Brain (organoid and tissue), 16 donors: ENCODE measurements at places on chromosomes 4 and X. TPM values are rescaled to one million over a fixed set of nuclear protein-coding genes. Genes with fewer than 3 reads are reported as not detected.

AVPR2 gene
- polyA plus RNA-seq: not detected

DNA sequence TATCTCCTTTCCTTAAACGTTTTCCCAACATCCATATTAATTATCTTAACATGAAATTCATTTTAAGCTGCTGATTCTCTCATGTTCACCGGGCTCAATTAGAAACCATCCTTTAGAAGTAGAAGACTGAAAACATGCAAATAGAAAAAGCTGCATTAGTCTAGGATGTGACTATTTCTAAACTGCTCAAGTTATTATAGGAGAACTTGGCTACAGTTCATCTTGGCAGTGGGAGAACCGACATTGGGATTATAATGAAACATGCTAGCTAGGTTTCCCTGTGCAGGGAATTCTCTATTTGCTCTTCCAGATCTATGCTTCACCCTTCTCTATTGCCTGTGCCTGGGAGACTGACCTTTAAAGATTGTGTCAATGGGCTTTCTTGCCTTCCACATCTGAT is 151.0 kb upstream of the PPARGC1A start:
- DNase-seq: peak; percentile 31

DNA sequence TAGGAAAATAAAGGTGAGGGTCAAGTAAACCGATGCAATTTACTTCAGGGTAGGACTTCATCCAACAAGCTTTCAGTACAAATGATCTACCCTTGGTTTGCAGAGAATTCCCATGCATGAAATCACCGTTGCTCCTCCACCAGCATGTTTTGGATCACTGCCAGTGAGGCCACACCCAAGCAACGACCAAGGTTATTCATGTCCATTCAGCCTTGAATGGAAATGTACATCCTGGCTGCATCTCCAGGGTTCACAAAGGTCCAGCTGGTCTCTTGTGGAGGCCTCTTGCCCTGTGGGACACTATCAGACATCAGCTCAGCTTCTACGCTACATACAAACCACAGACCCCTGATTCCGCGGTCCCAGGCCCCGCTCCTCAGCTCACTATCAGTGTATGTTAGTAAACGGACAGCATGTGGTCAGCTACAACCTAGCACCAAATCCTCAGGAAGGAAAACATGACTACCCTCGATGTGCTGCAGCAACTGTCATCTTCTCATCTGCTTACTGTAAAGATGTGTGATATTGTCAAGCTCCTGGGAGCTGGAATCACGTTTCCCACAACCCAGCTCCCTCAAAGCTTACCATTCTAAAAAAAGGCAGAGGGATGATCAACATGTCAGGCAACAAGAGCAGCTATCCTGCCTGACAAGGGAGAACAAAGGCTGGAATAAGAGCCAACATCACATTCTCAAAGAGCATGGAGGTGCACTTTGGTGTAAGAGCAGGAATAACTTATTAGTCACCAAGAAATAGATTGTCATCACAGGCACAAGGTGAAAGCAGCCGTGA is 4.9 kb downstream of the LYAR start:
- no peak for DNase-seq

DNA sequence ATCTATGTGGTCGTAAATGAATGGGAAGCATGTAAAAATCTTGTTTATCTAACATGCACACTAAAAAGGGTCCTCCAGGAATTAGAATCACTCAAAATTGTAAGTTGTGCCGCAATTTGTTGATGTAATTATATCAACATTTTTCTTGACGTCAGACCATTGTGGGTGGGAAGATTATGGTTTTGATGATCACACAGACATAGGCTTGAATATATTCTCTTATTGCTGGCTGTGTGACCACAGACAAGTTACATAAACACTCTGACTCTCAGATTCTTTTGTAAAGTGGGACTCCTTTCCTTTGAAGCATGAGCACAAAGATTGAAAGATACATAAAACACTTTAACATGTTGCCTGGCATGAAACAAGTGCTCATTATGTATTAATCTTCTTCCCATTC is 51.5 kb downstream of the IL1RAPL1 start:
- DNase-seq: no peak

GRCh38 chr4:30714408-30715031 is 5.6 kb upstream of the PCDH7 start:
- DNase-seq: peak; percentile 36

CCNI gene
- 439 TPM for polyA plus RNA-seq

- DNase-seq: no peak
These were observed 33.3 kb upstream of the MAML3 start for GRCh38 chr4:140187316-140187695.

DNA sequence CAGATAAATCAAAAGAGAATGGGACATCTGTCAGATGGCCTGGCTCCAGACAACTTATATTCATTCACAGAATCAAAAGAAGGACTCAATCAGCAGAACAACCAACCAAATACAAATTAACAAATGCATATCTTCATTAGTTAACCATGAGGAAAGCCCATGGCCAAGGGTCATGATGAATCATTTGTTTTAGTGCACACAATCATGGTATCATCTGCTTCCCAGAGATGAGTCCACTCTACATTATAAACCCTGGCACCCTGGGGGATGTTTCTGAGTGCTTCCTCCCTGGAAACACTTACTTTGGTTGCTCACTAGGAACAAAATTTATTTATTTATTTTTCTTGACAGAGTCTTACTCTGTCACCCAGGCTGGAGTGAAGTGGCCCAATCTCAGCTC is 453.3 kb upstream of the HS3ST1 start:
- no peak for DNase-seq
